ENCODE measurements at places on chromosomes 5 and 9.

- DNase-seq = no peak
Measured at GRCh38 chr9:120363697-120364096, 216.3 kb downstream of the CDK5RAP2 start.

GRCh38 chr5:18285257-18285656 lies 651.0 kb downstream of the TAF11L14 start:
- DNase-seq = no peak

DNA sequence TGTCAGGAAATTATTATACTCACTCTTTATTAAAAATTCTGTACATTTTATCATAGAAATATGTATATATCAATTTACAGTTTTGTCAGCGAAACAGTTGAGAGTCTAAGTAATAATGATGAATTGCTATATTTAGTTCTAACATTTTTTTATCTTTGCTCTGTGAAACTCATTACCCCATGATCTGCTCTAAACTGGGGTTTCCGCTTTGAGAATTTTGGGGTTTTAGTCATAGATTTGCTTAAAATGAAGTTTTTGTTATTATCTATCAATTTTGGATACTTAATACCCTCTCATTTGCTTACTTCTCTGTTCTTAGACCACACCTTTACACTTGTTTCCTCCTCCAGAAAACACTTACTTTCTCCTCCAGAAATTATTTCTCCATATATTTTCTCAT lies 333.8 kb upstream of the MPDZ start:
- DNase-seq = no peak

GRCh38 chr5:58348996-58349728 lies 110.7 kb downstream of the PLK2 start:
- DNase-seq = no peak

Data from ovary (tissue), 10 donors.